ENCODE measurements at places on chromosomes 13 and 19.

DNA sequence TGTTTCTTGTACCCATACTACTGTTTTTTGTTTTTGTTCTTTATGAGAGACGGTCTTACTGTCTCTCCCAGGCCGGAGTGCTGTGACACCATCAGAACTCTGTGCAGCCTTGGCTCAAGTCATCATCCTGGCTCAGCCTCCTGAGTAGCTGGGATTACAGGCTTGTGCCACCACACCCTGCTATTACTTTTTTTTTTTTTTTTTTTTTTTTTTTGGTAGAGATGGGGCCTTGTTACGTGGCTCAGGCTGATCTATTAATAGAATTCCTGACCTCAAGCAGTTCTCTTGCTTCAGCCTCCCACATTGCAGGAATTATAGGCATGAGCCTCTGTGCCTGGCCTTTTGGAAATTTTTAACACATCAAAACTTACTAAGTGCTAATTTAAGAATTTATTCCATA, 2.9 kb upstream of the ZNF304 start:
- no peak for DNase-seq

DNA sequence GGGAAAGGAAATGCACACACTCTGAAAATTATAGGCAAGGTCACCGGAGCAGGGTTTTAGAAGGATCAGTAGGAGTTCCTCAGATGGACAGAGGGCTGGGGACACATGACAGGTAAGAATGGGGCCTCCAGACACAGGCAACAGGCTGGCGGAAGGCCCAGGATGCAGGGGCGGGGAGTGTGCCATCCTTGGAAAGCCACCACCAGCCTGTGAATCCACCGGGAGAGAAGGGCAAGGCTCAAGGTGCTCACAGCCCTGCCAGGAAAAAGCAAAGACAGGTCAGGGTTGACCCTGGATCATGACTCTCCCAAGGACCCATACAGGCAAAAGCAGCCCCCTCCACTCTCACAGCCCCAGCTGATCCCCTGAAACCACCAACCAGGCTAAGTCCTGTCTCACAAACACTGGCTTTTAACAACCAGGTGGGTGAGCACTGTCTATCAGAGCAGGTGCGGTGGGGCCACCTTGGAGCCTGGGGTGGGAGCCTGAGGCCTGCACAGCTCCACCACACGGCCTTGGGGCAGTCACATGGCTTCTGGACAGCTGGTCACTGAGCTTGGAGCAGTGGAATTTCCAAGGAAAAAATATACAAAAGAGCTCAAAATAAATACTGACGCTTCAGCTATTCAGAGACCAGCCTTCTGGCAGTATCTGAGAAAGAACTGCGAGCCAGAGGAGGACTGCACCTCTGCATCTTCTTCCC, 35.2 kb upstream of the ISYNA1 start:
- DNase-seq, result no peak

DNA sequence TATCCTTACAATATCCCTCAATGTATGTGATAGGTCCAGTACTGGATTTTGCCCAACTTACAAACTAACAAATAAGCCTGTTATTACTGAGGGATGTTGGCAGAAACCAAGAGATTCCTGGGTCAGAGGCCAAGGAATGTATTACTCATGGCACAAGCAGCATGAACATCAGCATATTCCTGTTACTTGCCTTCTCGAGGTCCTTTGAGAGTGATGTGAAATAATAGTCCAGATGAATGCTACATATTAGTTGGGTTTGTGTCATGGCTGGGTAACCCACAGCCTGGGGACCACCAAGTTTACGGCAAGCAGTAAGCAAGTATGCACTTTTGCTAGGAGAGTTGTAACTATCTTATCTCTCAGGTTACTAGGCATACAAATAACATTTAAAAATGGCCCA, 384.5 kb upstream of the GPC6 start:
- DNase-seq, result peak; percentile 81

DNA sequence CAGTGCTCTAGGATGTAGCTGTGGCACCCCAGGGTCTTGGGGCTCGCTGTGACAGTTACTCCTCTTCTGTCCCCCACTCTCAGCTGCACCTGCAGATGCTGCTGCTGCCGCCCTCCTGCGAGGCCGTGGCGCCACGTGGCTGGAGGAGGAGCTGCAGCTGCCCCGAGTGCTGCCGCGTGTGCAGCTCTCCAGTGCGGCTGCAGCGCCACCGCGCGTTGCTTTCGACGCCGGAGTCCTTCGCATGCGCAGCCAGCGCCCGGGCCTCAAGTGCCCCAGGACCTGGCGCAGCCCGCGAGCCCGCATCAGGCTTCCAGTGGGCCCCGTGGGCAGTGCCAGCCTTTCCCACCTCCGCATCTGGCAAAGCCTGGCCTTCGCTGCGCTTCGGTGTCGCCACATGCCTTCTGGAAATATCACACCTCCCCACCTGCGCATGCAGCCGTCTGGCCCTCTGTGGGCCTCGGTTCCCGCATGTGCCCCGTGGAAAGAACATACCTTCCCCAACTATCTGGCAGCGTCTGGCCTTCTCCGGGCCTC, 692 bp upstream of the ZNF580 start:
- no peak for DNase-seq

DNA sequence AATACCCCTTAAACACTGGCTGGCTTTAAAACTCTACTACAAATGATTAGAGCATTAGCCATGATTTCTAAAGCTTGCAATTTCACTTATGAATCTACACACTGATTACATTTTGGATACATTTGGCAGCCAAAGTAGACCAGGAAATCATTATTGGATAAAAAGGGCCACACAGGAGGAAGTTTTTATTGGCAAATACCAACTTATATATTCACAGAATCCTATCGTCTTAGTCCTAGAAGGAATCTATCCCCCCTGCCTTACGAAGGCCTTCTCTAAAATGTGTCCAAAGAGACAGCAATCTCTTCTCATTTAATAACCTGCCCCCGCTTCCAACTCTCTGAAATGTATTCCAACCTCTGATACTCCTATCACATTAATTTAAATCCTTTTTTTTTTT, 52.5 kb downstream of the KLF5 start:
- DNase-seq, result no peak

DNA sequence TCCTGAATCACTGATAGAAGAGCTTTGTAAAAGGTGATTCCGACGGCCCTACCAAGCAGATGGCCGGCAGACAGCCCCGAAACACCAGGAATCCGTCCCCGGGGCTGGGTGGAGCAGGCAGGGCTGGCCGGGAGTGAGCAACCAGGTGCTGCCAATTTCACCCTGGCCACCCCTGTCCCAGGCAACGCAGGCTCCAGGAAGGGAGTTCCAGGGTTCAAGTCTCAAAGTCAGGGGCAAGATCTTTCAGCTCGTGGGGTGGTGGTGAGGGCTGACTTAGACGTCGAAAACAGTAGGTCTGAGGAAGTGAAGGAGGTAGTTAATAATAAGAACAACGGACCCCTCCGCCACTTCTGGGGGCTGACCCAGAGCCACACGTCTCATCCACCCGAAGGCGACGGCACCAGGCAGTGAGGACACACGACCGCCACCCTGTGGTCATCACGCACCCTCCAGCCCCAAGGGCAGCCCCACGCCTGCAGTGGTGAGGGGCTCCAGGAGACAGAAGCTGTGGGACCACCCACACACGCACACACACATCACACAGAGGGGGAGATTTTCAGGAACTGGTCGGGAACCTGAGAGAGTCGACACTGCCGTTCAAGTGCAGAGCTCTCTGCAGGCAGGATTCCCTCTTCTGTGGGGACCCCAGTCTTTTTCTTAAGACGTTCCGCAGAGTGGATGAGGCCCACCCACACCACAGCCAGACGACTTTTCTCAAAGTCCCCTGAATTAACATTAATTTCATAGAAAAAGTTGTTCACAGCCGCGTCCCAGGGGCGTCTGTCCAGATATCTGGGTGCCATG, 67.2 kb downstream of the SPACA7 start:
- DNase-seq, result no peak

DNA sequence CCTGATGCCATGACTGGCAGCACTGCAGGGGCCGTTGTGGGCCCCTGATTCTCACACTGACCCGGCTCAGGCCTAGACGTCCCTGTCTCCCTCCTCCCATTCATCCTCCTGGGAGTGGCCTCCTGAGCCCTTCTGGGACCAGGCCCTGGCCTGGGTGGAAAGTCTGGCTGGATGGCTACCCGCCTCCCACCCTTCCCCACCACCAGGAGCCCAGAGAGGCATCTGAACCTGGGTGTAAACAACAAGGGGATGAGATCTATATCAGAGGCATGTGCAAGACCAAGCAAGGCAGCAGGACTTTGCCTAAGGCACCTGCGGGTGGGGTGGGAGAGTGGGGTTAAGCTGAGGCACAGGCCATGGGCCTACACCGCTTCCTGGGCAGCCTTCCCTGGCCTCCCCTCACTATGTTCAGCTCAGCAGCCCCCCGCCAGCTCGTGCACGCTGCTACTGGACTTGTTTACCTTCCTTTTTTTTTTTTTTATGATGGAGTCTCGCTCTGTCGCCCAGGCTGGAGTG, 22.0 kb upstream of the ASPDH start:
- DNase-seq, result no peak

GRCh38 chr19:33484226-33484774, 37.3 kb downstream of the PEPD start:
- no peak for DNase-seq

DNA sequence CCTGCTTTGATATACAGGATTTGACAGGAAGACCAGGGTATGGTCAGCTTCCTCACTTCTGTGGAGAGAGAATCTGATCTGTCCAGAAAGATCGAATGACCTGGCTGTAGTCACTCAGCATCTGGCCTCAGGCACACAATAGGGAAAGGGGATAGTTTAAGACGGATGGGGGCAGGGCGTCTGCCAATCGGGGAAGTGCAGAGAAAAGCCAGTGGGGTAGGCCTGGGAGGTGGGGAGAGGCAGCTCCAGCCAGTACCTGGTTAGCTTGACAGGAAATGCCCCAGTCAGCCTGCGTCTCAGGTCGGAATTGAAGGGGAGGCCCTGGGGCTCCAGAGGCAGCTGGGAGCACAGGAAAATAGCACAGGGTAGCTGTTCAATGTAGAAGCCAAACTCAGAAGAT, 12.4 kb downstream of the ZNF444 start:
- DNase-seq, result no peak

DNA sequence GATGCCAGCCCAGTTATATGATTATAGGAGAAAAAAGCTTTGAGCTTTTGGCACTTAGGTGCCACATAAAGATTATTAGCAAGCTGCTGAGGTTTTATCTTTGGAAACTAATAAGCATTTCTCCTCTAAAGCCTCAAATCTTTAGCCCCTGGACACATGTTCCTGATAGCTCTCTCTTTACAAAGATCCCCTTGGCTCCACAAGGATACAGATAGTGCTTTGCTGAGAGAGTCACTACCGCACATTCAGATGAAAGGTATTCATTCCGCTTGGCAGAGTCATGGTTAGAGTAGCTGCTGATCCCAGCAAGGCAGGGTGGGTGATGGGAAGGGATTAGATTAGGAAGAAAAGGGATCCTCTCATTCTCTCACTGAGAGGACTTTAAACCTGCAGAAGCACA, 28.2 kb upstream of the PSG7 start:
- no peak for DNase-seq

DNA sequence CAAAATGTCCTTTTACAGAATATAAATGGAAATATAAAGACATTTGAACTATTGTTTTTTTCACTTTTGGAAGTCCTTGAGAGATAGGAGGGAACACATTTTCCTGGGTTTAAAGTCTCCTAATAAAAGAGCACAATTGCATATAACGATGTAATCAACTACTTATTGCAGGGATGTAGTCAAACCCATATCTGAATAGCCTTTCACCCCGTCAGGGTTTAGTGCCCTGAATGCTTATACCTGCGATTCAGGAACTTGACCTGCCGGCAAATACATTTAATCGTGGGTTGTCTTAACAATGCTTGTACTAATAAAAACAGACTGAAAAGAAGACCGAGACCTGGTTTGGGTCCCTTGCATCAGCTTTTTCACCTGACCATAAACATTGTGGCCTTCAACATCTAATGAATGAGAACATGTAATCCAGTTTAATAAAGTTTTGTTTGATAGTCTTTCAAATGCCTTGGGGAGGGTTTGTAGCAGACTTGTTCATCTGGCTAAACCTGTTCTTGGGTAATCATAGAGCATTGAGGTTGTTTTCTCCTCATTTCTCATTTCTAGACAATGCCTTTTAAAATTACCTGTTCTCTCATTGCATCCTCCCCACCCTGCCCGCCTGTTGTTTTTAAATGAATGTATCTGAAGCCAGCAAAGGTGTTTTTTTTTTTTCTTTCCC, 7.0 kb downstream of the KLF5 start:
- DNase-seq, result no peak

- DNase-seq, result no peak
These were observed 4.5 kb downstream of the ZNF507 start for GRCh38 chr19:32349724-32350470.

GRCh38 chr19:19651076-19651475, 7.6 kb upstream of the GMIP start:
- DNase-seq, result no peak

- DNase-seq, result no peak
These were observed 16.2 kb downstream of the MCF2L start for GRCh38 chr13:112984954-112985802.

DNA sequence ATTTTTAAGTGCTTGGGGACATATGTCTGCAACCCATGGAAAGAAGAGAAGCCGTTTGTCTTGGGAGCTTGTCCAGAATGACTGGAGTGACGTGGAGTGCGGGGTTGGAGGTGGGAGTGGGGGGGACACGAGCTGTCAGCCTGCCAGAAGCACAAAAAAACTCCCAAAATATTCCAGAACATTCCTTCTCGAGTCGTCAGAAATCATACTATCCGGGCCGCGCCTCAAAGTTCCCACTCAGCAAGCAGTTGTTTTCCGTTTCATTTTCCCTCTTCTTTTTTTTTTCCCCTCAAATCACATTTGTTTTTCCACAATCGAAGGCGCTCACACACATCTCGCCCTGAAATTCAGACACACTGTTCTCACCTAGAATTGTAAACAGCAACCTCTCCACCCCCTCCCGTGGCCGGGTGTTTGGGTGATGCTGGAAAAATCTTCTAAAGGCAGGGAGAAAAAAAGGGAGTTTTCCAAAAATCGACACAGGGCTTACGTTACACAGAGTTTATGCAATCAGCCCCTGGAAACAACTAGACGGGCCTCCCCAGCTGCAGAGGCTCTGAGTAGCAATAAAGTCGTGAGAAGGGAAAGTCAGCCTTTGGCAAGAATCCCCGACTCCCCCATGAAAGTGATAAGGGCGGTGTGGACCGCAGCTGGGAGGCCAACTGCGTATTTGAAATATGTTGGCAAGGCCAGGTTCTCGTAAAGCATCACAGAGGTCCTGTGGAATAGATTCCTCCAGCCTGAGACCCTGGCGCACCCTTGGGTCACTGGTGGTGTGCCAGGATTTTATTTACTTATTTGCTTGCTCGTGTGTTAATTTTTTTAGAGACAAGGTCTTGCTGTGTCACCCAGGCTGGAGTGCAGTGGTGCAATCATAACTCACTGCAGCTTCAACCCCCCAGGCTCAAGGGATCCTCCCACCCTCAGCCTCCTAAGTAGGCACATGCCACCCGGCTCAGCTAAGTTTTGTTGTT, 31.2 kb upstream of the KLF2 start:
- no peak for DNase-seq

DNA sequence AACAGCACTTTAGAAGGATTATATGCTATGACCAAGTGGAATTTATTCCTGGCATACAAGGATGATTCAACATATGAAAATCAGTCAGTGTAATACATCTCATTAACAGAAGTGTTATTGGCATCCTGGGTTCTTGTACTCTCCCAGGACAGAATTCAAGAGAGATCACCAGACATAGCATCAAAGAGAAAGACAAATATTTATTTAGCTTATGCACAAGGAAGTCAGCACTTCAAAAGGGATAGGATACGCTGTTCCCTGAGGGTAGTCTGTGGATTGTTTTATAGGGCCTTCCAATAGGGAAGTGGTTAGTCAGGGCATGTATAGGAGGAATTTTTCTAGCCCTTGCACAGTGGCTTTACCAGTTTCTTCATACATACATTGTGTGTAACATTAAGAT, 1238.0 kb downstream of the PCDH17 start:
- DNase-seq, result no peak

Measured in ACHN (cell line).